ENCODE measurements at places on chromosomes 13 and 19.

GRCh38 chr13:27562457-27562856 lies 57.9 kb downstream of the LNX2 start:
- no peak for DNase-seq

- DNase-seq: no peak
Measured at GRCh38 chr19:1616875-1617274, 11.6 kb upstream of the UQCR11 start.

DNA sequence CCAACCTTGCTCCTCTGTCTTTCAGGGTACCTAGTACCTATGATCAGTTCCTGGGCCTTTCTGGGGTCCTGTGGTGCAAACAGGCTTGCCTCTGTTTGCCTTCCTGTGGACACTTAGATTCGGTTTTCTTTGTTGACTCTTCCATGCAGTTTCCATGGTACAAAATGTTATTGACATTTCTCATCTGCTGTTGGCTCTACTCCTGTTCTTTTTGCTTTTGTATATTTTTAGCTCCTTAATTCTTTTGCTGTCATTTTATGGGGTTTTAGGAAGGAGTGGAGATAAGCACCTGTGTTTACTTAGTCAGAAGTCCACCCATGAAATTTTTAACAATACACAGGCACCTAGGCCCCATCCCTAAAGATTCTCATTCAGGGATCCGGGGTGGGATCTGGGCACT lies 20.5 kb upstream of the CNMD start:
- no peak for DNase-seq

- no peak for DNase-seq
Measured at GRCh38 chr13:47865883-47866282, 135.2 kb downstream of the SUCLA2 start.

DNA sequence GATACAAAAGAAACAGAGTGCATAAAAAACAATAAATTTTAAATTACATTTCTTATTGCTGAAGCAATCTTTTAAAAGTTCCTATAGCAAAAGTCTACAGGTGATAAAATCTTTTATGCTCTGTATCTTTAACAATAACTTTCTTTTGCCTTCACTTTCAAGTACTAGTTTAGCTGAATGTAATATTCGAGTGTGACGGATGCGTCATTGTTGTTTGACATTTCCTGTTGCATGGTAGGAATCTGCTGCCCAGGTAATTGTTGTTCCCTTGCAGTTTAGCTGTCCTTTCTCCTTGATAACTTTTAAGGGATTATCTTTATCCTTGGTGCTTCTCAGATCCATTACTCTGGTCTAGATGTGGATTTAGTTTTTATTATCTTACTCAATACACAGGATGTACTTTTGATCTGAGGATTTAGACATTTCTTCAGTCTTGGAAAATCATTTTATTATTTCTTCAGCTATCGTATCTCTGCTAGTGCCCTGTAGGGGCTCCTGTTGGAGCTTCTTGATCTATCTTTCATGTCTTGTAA lies 2.1 kb upstream of the CPB2 start:
- no peak for DNase-seq

- no peak for DNase-seq
Measured at GRCh38 chr19:11227195-11227886, 12.1 kb upstream of the ANGPTL8 start.

- DNase-seq: no peak
Measured at GRCh38 chr19:30254158-30254557, 118.0 kb upstream of the ZNF536 start.

GRCh38 chr13:111183087-111183645 lies 68.1 kb downstream of the ARHGEF7 start:
- no peak for DNase-seq

DNA sequence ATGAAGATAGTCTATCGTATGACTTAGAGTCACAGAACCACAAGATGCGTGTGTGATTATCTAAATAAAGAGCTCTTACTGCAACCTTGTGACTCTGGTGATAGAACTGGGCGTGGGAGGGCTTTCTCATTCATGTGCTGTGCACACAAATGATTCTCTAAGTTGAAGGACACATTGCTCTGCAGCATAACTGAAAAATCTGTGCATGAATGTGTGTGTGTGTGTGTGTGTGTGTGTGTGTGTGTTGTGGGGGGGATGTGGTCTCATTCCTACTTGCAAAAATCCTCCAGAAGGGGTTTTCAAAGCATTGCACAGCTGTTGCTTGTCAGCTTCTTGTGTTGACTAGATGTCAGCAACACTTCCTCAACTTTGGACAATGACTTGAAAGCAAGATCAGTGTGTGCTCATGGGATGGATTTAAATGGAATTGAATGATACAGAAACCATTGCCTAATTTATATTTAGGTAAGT lies 22.4 kb downstream of the LRCH1 start:
- DNase-seq: no peak

DNA sequence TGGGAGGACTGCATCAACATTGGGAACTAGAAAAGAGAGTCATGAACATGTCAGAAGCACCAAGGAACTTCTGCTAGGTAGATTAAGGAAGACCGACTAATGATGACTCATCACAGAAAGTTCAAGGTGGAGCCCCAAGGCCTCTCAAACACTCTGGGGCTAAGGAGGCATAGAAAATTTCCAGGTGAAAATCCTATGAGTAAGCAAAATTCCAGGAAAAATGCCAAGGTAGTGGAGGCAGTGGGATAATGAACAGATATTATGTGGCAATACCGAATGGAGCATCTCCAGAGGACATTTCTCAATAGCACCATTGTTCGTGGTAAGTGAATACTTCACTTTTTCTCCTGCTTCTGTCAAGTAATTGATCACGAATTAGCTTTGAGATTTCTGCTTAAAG lies 336.5 kb downstream of the MZT1 start:
- no peak for DNase-seq

GRCh38 chr19:39413911-39414608 lies 1.6 kb downstream of the PLEKHG2 start:
- no peak for DNase-seq

GRCh38 chr19:46063201-46063600 lies 22.4 kb upstream of the IGFL4 start:
- DNase-seq: no peak

DNA sequence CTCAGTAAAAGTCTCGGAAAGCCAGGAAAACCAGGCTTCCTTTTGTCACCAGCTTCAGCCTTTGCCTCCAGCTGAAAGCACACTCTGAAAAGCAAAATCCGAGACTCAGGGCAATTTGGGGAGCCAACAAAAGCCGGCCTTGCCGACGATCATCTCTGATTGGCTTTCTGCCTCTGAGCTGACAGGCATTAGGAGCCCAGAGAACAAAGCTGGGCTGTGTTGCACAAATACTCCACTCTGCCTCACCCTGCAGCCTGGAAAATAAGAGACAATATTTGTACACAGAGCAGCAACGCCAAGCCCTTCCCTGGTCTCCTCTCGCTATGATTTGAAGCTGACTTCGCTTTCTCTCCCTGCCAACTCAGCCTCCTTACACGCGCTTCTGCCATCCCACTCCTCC lies 46.9 kb downstream of the CACNA1A start:
- no peak for DNase-seq

GRCh38 chr19:38734176-38734425 lies 10.2 kb downstream of the CAPN12 start:
- no peak for DNase-seq

- no peak for DNase-seq
Measured at GRCh38 chr13:85709072-85709471, 90.1 kb downstream of the SLITRK6 start.

GRCh38 chr13:41001695-41002094 lies 17.4 kb downstream of the ELF1 start:
- no peak for DNase-seq

DNA sequence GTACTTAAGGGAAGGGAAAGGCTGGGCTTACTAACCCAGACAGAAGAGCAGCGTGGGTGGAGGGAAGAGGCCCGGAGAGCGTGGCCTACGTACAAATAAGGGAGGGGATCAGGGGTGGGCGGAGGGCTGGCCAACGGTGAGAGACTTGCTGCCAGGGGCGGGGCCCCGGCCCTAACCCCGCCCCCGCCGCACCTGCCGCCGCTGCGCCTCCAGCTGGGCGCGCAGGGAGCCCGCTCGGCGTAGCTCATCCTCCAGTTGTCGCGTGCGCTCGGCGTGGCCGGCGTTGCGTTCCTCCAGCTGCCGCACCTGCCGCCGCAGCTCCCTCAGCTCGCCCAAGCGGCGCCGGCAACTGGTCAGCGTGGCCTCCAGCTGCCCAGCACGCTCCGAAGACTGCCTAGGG lies 5.7 kb downstream of the HOOK2 start:
- no peak for DNase-seq

GRCh38 chr19:7348587-7349230 lies at the start of gene ARHGEF18:
Gene ARHGEF18 (plus strand): TSS chr19:7348937. CDS start chr19:7362891, 13,954 bp downstream.
- no peak for DNase-seq

- DNase-seq: no peak
Measured at GRCh38 chr13:72757792-72758535, 23.7 kb downstream of the DIS3 start.

- DNase-seq: no peak
Measured at GRCh38 chr13:110802260-110802659, 88.8 kb downstream of the ING1 start.

DNA sequence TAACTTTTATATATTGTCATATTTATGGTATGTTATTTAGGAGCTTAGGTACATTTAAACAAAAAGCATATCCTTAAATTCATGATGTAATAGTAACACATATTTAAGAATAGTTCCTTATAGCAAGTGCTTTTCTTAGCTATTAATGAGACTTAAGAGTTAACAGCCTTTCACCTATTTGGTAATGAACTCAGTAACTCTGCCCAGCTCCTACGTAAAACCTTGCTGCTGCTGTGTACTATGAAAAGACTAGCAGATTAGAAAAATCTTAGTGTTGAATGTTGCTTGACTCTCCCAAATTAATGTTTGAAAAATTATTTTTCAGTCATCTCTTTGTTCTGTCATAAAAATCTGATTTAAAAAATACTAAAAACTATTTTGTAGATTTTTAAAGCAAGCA lies 6.9 kb downstream of the GPR180 start:
- DNase-seq: no peak

DNA sequence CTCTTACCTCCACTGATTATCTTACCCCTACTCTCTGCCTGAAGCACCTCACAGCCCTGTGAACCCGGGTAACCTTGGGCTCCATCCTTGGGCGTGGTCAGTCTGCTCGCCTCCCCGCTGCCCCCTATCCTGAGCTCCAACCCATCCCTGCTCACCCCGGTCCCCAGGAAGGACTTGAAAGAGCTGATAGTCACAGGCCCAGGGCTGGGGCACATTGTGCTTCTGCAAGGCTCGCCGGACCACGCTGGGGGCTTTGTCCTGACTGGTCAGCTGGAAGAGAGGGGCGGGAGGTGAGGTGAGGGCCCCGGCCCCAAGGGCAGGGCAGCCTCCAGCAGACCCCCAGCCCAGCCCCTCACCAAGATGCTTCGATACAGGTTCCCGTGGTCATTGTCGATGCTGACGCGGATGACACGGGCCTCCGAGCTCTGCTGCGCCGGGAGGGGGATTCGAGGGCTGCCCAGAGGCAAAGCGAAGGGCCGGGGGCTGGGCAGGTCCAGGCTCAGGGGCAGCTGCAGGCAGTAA lies 13.0 kb upstream of the EPOR start:
- DNase-seq: no peak

GRCh38 chr19:38211766-38212165 lies 12.3 kb downstream of the DPF1 start:
- DNase-seq: no peak

DNA sequence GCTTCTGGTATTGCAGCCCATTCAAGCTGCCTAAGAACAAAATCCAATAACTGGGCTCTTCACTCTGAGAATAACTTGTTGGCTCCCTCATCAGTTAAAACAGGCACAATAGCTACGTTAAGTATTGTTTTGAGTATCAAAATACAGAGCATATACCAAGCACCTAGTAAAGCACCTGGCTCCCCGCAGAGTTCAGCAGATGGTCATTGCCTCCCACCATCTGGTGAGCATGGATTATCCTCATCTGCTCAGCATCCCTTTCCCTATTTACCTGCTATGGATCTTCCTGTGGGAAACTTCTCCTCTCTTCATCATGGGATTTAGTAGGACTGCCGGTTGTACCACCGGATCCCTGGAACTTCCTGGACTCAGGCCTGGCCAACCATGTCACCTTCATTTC lies 199.2 kb upstream of the MAB21L1 start:
- DNase-seq: no peak

DNA sequence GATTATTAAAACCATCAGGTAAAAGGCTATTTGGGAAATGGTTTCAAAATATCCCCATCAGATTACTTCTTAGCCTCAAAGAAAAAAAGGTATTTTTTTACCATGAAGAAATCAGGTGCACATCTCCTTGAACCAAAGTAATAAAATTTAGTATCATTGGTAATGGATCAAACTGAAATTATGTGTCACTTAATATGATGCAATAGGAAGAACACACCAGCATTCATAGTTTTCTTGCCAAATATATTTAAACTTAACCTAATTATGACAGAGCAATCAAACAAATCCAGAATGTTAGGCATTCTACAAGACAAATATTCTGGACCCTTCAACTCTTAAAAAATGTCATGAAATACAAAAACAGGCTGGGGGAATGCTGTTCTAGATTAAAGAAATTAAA lies 4.1 kb upstream of the ZNF420 start:
- no peak for DNase-seq

GRCh38 chr13:22162889-22163288 lies 492.0 kb downstream of the FGF9 start:
- DNase-seq: no peak

DNA sequence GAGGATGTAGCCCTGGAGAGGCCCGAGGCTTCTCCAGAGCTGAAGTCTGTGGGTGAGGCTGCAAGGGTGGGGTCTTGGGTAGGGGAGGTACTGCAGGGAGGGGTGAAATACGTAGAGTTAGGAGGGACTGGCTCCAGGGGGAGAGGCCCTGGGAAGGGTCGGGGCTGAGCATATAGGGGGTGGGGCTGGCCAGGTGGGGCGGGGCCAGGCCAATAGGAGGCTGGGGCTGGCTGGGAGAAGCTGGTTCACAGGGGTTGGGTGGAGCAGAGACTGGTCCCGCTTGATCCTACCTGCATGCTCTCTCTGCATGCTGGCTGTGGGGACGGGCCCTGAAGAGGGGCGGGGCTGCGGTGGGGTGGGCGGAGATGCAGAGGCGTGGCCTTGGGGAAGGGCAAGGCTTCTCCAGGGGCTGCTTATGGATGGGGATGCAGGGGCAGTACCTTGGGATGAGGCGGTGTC lies 51.9 kb downstream of the CELF5 start:
- peak; percentile 22 for DNase-seq

- DNase-seq: no peak
Measured at GRCh38 chr13:26964278-26965250, 204.0 kb upstream of the GPR12 start.

DNA sequence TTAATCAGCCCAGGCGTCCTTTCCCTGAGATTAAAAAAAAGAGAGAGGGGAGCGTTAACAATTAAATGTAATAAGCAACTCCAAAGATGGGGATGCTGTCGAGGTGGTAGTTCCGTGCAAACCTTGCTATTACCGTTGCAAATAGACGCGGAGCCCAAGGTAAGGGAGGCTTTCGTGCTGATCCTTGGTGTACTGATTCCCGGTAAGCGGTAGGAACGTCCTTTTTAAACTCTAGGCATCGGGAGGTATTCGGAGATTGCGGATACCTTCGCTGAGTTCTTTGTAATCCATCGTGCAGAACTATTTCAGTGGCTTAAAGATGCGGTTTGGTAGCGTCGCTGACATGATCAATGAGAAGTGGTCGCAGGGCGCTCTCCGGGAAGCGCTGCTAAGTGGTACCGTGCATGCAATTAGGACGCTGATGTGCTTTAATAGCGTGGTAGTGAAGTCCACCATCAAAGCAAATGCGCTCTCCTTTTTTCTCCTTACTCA lies 3.1 kb downstream of the SLITRK5 start:
- no peak for DNase-seq

GRCh38 chr13:23074075-23074828 lies 106.5 kb upstream of the SGCG start:
- no peak for DNase-seq
